ENCODE measurements at places on chromosomes 2 and 18. TPM values are rescaled to one million over a fixed set of nuclear protein-coding genes. Genes with fewer than 3 reads are reported as not detected.

The RAD51AP2 gene
- total RNA-seq, result 0.16 TPM

The FEV gene
- not detected for total RNA-seq

The ABCG8 gene
- total RNA-seq, result not detected

The RNF25 gene
- 15.3 TPM for total RNA-seq

The IL18RAP gene
- 0.64 TPM for total RNA-seq

DNA sequence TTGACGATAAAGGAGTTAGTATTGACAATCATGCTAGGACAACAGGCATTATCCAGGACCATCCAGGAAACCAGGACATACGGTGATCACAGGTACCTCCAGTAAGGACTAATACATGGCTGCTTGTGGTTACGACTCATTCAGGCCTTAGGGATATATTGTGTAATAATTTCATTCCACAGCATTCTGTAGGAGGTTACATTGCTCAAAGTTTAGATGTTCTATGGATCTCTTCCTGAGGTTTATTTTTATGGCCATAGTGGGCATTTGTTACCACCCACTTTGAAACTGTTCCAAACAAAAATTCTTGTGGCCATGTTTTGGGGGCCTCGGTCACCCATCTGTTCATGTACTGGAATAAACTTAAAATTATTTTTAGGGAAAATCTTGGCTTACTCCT is 431.6 kb downstream of the METTL4 start:
- ATAC-seq, result no peak

- ATAC-seq, result no peak
Observed at GRCh38 chr2:186302263-186302662, 183.8 kb upstream of the ZC3H15 start.

DNA sequence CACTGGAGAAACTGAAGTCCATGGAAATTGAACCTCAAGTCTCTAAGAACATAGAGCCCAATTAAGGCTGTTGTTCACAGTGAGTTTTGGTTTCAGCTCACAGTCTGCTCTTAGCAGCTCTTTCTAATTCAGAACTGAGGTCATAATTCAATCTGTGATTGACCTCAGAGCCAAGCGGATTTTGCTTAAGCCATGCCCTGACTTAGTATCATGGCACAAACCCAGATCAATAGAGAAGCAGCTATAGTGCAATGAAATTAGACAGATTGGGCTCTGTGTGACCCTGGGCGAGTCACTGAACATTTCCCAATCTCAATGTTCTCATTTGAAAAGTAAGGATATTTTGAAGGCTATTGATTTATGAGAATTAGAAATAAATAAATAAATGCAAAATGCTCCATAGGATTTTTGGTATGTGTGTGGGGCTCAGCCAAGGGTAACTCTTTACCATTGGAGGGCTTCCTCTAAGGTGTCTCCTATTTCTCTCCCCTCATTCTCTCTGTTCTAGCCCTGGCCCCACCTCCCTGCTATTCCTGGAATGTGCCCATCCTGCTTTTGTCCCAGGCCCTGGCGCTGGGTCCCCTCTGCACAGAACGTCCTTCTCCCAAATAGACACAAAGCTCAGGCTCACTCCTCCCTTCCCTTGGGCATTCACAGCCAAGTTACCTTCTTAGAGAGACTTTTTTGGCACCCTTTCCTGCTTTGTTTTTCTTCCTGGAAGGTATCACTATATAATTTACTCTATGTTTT is 239.6 kb downstream of the LPIN1 start:
- ATAC-seq, result peak; percentile 69

- peak; percentile 39 for ATAC-seq
Observed at GRCh38 chr18:49590608-49591007, 28.8 kb downstream of the LIPG start.

GRCh38 chr2:203743441-203743981 is 37.1 kb downstream of the CD28 start:
- no peak for ATAC-seq

- no peak for ATAC-seq
Observed at GRCh38 chr2:210475706-210476105, 853 bp downstream of the LANCL1 start.

DNA sequence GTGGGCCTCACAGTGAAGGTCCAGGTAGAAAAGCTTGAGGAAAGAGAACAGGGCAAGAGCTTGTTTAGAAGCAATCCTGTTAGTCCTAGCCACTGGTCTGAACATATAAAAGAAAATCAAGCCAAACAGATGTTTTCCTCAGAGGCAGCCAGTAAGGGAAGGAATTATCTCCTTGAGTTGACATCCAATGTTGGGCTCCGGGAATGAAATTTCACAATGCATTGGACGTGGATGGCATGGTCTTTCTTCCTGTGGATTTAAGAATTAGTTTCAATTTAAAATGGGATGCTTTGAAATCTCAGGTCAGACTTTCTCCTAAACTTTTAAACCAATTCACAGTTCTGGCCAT is 92.1 kb downstream of the ACKR3 start:
- no peak for ATAC-seq

GRCh38 chr2:201432621-201433393 is 18.5 kb downstream of the TRAK2 start:
- ATAC-seq, result no peak

- peak; percentile 80 for ATAC-seq
Observed at GRCh38 chr2:63875131-63875527, 33.4 kb downstream of the UGP2 start.
